ENCODE measurements at places on chromosomes 3 and 15.

- no peak for DNase-seq
Observed at GRCh38 chr3:109396806-109397205, 59.5 kb upstream of the DPPA4 start.

DNA sequence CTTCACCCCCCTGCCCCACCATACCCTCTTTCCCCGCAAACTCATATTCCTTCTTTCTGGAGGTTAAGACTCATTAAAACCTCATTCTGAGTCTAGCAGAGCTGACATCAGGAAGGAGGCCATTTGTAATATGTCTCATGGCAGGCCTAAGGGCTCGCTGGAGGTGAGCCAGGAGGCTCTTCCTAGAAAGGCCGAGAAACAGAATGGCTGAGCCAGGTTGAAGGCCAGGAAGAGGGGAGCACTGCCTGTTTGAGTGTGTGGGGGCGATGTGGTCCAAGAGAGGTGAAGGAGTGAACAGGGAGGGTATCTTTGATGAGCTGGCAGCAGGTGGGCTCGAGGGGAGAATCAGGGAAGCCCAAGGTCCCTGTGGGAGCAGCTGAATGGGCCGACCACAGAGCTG lies 317.3 kb downstream of the TLE3 start:
- no peak for DNase-seq

DNA sequence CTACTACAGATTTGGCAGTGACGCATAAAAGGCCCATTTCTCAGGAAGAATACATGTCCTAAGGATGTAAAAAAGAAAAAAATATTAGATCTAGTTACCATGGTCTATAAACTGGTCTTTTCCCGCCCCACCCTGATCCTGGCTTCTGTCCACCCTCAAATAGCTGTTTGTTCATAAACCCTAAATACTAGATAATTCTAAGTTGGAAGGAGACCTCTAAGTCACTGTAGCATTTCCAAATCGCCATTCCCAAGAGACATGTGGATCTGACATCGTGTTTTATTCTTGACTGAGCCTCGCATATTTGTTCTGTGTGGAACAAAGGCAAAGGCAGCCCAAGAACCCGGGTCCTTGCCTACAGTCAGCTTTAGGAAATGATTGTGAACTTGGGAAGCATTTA lies 49.0 kb downstream of the LMCD1 start:
- DNase-seq, result peak; percentile 79

GRCh38 chr3:23859012-23859743 lies 53.4 kb downstream of the UBE2E1 start:
- DNase-seq, result no peak

GRCh38 chr3:152120601-152121269 lies 148.0 kb upstream of the MBNL1 start:
- DNase-seq, result no peak

DNA sequence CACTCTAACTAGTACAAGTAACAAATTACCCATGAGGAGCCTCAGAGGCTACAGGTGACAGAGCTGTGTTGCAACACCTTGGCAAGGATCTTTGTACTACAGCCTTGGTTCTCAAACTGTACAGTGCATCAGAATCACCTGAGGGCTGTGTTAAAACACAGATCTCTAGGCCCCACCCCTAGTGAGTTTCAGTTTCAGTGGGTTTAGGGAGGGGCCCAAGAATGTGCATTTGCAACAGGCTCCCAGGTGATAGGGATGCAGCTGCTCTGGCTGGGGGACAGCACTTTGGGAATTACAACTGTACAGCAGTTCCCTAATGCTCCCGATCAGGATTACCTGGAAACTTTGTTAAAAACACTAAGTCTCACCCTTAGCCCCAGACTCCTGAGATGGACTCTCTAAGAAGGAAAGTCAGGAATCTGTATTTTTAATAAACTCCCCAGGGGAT lies 66.1 kb upstream of the NR2F2 start:
- no peak for DNase-seq

DNA sequence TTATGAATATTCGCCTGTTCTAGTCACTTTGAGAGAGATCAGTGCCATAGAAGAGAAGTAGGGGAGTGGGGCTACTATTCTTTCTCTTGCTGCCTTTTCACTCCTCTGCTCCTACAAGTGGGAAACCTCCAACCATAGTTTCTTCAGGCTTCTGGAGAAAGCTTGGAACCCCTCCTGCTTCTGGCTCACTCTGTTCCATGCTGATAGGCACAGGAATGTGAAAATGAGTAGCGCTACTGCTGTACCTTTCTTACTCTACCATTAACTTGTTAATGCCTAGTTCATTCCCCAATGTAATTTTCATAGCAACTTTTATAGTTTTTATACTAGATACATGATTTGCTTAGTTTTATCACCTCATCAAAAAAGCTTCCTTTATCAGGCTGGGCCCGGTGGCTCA lies 26.7 kb upstream of the JMJD7 start:
- no peak for DNase-seq

DNA sequence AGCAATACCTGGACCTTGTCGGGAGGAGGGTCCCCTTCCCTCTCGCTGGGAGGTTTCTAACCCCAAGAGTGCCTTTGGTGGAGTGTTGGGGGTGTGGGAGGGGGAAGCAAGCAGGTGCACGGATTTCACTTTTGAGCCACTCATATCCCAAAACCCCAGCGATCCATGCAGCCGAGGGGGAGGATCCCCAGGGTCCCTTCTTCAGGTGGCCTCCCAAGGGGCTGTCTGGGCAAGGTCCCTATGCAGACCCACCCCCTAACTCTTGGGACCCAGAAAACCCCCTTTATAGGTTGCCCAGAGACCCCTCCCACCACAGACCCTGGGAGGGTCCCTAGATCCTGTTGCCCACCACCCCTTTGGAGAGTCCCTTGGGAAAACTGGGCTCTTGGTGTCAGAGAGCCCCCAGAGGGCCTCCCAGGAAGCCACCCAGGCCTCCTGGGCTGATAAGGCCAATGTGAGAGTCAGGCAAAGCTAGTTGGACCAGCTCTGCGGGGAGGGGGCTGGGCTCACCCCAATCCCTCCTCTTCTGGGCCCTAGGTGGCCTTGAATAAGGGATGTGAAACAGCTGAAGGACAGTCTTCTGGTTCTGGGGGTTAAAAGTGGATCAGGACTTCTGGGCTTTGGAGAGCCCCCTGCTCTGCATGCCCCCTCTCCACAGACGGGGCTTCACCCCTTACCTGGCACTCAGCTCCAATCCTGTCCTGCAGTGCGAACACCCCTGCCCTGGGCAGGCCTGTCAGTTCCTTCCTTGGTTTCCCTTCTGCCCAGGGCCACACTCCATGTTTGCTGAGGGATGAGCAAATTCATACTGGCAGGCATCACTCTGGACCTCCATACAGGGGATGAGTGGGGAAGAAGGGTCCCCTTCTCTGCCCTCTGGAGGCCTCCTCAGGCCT lies 932 bp upstream of the PLCD1 start:
- no peak for DNase-seq

DNA sequence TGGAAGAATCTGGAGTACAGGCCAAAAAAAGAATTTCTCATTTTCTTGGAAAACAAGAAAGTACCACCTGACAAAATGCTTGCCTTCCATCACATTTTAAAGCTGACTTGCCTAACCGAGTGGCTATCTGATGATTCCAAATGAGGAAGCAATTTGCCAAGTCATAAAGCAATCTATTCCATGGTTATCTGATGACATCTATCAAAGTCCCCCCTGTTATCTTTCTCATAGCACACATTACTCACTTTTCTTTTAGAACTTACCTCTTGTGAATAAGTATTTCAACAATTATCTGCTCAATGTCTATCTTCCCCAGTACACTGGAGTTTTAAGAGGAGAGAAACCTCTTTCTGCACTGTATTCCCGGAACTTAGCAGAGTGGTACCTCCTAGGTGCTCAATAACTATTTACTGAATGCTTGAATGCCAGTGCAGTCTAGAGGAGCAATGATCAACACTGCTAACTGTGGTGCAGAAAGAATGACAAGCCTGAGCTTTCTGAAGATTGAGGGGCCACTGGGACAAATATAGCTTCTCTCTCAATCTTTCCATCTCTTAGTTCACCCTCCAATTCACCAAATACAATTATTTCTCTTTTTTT lies 186.3 kb upstream of the ATP11B start:
- DNase-seq, result no peak

DNA sequence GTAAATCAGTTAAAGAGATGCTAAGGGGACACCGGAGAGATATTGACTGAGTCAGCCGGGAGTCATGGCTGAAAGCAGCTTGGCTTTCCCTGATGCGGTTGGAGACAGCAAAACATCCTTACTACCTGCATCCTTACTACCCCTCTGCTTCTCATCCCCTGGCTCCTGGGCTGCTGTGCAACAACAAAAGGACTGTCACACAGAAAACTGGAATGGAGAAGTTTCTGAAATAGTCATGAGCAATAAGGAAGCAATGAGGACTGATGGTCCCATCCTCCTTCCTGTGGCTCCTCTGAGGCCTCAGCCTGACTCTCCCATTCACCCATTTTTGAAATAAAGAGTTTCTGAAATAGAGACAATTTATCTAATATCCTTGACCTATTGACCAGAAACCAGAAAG lies 1.1 kb downstream of the HCLS1 start:
- no peak for DNase-seq

DNA sequence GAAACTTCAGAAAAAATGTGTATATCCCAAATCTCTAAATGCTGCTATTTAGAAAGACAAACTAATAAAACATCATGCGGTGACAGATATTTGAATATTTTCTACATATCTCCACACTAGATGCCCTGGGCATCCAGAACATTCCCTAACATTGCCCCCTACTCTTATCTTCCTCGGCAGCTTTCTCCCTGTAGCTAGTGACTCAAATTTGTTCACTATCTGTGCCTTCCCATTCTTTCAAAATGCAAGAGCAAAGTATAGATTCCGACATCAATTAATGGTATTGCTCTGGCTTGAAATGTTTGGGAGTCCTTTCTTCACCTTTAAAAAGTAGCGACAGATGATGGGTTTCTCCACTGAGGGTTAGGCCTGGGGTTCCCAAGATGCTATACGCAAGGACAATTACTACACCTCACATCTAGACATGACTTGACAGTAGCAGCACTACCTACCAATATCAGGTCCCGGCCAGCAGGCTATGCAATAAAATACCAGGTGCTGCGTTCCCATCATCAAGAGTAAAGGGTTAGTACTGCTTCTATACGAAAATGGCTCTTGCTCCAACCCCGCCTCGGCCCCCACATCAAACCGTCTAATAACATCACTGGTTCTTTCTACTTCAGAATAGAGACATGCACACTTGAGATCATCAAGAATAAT lies 631 bp downstream of the UBR1 start:
- DNase-seq, result peak; percentile 68

GRCh38 chr3:108271626-108272025 lies 24.7 kb upstream of the HHLA2 start:
- no peak for DNase-seq

- DNase-seq, result no peak
Observed at GRCh38 chr3:100725935-100726513, 16.7 kb downstream of the TFG start.

DNA sequence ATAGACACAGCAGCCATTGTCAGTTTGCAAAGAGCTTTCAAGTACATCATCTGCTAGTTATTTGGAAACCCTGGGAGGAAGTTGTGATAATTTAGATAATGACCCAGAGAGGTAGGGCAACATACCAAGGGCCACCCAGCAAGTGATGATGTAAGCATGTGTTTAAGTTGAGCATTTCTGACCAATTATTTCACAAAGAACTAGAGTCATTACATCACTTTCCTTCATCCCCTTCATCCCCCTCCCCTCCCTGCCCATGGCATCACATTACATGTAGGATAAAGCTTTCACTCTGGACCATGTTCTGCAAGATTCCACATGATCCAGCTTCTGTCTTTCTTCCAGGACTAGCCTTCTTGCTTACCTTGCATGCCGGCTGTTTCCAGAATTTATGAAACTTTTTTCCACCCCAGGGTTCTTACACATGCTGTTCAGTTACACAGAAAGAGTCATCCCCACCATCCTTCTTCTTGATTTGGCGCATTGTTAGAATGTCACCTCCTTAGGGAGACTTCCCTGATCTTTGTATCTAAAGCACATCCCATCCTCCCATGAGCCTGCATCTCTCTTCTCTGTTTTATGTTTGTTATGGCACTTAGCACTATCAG lies 71.3 kb downstream of the PTPRG start:
- DNase-seq, result no peak

DNA sequence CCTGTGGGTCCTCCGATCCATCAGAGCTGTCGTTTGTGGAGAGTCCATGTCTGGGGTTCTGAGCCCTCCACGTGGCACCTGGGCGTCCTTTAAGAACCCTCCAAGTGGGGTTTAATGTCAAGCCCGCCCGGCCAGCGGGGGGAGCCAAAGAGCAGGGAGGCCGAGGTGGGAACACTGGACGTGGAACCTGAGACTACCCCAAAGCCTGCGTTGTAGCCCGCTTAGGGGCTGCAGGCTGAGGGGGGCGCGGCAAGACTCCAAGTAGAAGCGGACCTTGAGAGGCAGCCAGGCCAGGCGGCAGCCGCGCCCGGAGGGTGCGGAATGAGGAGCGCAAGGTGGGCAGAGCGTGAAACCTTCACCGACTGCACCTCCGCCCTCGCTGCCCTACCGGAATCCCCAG lies 126.2 kb upstream of the ATP10A start:
- no peak for DNase-seq

DNA sequence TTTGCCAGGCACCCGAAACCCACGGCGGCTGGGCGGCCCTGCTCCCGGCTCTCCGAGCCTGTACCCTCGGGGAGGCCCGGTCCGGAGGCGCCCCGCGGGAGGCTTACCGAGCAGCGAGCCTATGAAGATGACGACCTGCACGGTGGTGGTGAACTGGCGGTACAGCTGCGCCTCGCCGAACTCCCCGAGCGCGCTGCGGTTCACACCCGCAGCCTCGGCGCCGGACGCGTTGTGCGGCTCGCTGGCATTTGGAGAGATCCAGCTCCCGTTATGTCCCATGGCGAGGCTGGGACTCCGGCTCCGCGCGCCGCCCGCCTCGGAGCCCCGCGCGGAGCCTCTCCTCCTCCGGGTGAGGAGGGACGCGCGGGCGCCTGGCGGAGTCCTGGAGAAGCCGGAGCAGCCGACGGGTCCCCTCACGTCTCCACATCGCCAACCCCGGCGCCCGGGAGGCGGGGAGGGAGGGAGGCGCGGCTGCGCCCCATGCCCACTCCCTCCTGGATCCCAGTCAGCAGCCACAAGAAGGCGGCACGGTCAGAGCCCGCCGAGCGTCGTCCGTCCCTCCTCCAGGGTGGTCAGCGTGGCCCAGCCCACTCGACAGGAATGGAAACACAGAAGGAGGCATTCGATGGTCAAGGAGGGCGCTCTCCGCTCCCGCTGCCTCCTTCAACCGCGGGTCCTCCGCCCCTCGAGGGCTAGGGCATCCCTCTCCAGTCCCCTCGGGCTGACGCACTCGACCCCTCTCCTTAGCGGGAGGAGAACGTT lies at the start of gene GPR176:
TSS of gene GPR176 (minus strand) at position 519 of the 762 bp plus-strand sequence. CDS start at position 279, 240 bp downstream.
- peak; percentile 13 for DNase-seq

GRCh38 chr3:16604887-16605602 lies at the start of gene DAZL:
Gene DAZL, minus strand, starts transcription at chr3:16605423. Its CDS starts 218 bp downstream, at chr3:16605205.
- no peak for DNase-seq

- DNase-seq, result no peak
Observed at GRCh38 chr3:43061101-43061895, 44.6 kb downstream of the POMGNT2 start.

GRCh38 chr3:31670136-31670535 lies 137.4 kb downstream of the STT3B start:
- no peak for DNase-seq

- DNase-seq, result no peak
Observed at GRCh38 chr3:50338965-50339364, 1.7 kb downstream of the RASSF1 start.

All from skin of body (tissue), 3 donors.